ENCODE measurements at places on chromosomes 1 and 21.
A peak's percentile ranks its signal among the peaks of the same experiment; 100 is the strongest.

DNA sequence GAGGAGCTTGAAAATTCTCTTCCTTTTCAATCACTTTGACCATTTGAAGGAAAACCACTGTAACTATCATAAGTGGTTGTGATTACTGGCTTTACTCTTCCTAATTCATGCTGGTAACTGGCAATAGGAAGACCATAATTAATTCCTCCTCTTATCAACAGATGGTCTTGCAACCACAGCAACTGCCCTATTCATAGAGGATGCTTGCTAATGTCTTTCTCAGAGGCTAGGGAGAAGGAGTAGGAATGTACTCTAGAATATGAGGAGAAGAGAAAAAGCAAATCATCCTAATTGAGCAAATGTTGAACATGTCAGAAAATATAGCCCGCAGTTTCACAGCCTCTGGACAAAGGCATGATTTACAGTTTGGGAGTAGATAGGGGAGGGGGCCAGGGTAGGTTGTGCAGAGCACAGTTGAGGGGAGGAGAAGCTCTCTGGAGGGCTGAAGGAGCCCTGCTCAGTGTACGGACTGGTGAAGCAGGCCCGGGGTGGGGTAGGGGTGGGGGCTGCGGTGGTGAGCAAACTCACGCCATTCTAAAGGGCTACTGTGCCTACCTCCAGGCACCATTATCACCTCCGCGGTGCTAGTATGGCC lies 192.9 kb downstream of the PCP4 start:
- DNase-seq, result no peak

GRCh38 chr1:39051956-39052355 lies 25.8 kb downstream of the NDUFS5 start:
- no peak for DNase-seq

GRCh38 chr1:234756857-234757256 lies 146.9 kb upstream of the IRF2BP2 start:
- DNase-seq, result no peak

GRCh38 chr1:49364676-49365075 lies 588.0 kb upstream of the BEND5 start:
- no peak for DNase-seq

- DNase-seq, result no peak
These were observed 215.1 kb downstream of the S1PR1 start for GRCh38 chr1:101451888-101452287.

DNA sequence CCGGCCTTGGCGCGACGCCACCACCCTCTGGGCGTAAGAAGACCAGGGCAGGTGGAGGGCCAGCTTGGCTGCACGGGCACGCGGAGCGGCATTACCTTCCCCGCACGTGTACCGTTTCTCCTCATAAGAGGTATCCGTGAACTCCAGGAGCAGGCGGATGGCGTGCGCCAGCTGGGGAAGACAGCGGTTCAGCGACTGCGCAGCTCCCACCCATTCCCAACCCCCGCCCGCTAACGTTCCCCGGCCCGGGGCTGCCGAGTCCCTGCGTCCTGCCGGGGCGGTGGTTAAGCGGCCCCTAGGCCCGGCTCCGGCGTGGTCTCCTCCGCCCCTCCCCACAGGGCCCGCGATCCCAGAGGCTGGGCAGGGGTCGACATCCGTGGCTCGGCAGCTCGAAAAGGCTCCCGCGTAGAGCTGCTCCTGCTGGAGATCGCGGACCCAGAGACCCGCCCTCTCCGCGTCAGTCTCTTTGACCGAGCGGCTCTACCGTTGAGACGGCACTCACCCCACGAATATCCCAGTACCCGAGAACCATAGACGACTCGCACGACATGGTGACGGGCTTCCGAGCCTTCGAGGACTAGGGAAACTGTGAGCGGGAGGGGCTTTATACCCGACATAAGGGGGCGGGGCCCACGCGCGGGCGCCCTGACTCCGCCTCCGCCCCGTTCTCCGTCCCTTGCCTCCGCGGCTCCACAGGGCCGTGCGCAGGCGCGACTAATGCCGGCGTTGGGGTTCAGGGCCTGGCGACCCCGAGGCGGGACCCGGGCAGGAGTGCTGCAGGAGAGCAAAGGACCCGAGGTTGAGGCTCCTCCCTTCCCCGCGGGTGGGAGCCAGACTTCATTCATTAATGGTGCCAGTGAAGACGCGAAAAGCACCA lies 862 bp downstream of the GSTM3 start:
- peak; percentile 65 for DNase-seq

All from stimulated activated CD8-positive, alpha-beta memory T cell treated with anti-CD3 and anti-CD28 coated beads, Interleukin-7, amount 100 ng/mL, for 1 hour (primary cell).